CD4-positive, alpha-beta T cell treated with Interleukin-17A for 4 hours (primary cell): ENCODE measurements at places on chromosomes 2 and 18.
A peak's percentile ranks its signal among the peaks of the same experiment; 100 is the strongest.

GRCh38 chr2:129199501-129199900, 780.0 kb upstream of the RAB6C start:
- DNase-seq = no peak

DNA sequence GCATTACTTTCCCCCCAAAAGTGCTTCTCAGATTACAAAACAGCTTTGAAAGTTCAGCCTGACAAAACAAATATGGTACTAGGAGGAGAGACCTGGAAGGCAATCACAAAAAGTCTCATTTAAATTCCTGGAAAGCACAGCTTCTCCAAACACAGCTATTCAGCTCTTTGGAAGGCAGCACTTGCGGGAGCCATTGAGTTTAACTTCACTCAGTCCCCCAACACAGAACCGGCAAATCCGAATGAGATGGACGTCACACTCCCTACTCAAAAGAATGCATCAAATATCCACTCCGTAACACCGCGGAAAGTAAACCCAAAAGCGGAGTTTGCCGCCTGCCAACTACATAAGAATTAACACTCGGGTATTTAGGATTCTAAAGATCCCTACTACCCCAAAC, 638 bp downstream of the ST6GAL2 start:
- DNase-seq = no peak

DNA sequence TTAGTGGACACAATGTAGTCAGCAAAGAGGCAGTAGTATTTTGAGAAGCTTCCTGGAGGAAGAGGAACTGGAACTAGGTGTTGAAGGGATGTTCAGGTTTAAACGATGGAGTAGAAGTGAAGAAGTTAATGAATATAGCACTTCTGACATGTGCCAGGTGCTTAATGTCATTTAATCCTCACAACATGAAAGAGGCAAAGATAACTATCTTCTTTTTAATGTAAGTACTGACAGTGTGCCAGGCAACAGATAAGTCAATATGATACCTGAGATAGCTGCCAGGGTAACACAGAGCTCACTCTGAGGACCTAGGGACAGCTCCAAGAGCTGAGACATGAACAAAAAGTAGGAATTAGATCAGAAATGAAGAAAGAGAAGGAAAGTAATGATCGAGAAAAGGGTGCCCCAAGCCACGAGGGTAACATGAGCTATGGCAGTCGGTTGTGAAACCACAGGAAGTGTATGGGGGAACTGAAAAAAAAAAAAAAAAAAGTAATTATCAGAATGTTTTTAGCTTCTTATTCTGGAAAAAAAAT, 140.7 kb downstream of the RNF144A start:
- DNase-seq = peak; percentile 35

DNA sequence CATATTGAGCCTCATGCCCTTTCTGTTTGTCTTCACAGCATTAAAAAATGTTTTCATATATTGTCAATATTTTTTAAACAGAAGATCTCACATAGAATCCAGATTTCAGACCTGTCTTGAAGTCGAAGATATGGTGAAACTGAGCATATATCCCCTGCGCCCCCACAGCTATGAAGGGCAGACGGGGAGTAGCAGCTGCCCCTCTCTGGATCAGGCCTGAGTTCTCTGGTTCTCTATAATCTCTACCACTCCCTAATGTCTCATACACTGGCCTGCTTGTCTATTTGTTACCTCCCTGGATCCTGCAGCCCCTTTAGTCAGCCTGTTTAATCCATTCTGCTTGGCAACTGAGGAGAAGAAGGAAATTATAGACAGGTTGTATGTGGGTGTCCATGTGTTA, 122.4 kb downstream of the LNPK start:
- DNase-seq = no peak
